Putamen (tissue), 1 donor: ENCODE measurements at places on chromosomes 12 and 14.

DNA sequence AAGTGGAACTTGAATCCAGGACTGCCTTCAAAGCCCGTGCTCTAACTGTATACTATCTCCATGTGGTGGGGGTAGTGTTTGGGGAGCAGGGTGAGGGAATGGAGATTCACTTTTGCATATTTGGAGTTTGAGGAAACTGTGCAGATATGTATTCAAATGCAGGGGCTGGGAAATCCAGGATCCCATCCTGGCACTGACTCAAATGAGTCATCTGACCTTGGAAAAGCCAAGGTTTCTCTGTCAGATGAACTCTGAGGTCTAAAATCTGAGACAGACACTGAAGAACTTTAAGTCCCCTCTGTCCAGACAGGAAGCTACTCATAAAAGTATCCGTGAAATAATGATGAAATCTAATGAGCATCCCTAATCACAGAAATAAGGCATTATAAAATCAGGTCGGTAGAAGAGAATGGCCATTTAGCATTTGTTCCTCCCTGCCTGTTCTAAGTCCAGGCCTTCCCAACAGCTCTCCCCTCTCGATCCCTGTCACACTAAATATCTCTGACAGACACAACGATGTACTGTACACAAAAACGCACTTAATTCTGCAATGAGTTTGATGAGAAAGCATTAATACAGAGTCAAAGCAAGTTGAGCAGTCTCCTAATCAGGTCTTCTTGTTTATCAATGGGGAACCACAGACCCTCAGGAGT is 14.4 kb downstream of the NIN start:
- DNase-seq = no peak

DNA sequence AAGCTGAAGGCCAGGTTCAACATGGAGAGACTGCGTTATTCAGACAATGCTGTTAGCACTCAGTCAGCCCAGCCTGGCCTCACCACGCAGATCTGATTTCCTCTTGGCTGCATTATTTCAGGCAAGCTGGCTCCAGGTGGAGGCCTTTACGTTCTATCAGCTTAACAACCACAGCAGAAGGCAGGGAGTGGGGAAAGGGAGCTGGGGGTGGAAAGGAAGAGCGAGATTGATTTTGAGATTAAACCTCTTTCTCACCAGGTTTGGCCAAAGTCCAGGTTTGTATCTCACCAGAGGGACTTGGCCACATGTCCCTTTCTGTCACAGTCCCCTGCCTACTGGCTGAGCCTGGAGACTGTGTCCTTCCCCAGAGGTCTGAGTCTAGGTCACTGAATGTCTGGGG is 543.7 kb upstream of the TMEM132C start:
- DNase-seq = no peak

- DNase-seq = no peak
Measured at GRCh38 chr12:101019667-101020066, 190.4 kb downstream of the SLC5A8 start.

DNA sequence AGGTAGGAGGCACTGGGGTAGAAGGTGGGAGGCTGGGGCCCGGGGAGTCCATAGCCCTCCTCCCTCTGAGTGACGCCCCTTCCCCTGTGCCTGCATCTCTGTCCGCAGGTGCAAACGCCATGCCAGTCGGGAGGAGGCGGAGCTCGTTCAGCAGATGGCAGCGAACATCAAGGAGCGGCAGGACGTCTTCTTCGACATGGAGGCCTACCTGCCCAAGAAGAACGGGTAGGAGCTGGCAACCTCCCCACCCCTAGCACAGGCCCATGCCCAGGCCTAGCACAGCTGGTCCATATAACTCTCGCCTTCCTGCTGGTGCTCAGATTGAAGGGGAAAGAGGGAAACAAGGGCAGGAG is 35.6 kb downstream of the TMEM120B start:
- no peak for DNase-seq

- no peak for DNase-seq
Measured at GRCh38 chr14:32256576-32256975, 53.5 kb upstream of the RNU6-8 start.
